ENCODE measurements at places on chromosomes 1 and 21.

- DNase-seq: no peak
Measured at GRCh38 chr1:167412920-167413319, 105.4 kb downstream of the CD247 start.

- no peak for DNase-seq
Measured at GRCh38 chr1:29117381-29117780, 6.3 kb downstream of the TMEM200B start.

GRCh38 chr1:78155121-78155520 is 109.4 kb downstream of the GIPC2 start:
- DNase-seq: no peak

GRCh38 chr1:7333620-7334019 is 437.5 kb upstream of the VAMP3 start:
- DNase-seq: no peak

- no peak for DNase-seq
Measured at GRCh38 chr1:55987491-55988249, 591.7 kb downstream of the PLPP3 start.

GRCh38 chr1:201740670-201741111 is 88.3 kb upstream of the IPO9 start:
- DNase-seq: no peak

DNA sequence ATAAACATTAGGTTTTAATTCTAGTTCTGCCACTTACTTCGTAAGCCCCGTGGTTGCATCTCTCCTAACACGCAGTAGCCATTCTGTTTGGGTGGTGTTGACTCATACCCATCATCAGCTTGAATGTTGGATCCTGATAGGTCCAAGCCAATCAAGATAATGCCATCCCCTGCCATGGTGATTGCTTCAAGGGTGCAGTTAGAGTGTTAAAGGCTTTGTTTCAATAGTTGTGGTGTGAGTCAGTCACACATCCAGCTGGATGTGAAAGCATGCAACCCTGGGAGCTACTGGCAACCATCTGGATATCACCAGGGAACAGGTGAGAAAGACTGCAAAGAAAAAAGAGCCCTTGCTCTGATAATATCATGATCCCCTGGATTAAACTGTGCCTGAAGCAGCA is 69.1 kb downstream of the OMA1 start:
- no peak for DNase-seq

GRCh38 chr1:223837687-223838086 is 8.1 kb downstream of the TP53BP2 start:
- DNase-seq: no peak

DNA sequence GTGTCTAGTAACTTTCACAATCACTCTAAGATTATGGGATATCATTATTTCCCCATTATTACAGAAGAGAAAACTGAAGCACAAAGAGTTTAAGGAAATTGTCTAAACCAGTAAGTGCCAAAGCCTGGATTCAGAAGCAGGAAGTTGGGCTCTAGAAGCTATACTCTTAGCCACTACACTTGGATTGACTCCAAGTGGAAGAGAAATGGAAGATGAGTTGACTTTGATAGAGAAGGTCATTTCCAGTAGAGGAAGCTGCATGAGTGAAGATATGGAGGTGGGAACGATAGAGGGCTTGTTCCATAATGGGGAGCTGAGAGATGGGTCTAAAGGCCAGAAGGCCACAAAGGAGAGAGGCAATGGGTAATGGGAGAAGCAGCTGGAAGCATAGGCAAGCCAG is 11.7 kb upstream of the TDRD10 start:
- no peak for DNase-seq

- no peak for DNase-seq
Measured at GRCh38 chr1:44945967-44946366, 40.4 kb downstream of the EIF2B3 start.

- no peak for DNase-seq
Measured at GRCh38 chr1:42163114-42163513, 1.4 kb downstream of the GUCA2A start.

DNA sequence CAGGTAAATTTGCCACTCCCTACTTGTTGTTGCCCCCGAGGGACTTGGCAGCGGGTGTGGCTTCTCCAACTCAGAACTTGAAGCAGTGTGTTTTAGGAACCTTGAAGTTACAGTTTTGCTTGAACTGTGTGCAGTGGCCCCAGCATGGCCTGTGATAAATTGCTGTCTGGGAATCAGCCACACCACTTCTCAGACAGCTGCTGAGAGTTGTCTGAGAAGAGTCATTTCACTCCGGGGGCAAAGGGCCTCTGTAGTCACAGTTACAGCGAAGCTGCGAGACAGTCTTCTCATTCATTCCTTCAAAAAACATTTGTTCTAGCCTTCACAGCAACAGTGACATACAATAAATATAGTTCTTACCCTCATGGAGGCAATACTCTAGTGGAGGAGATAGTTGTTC is 70.3 kb downstream of the PROX1 start:
- DNase-seq: no peak

- no peak for DNase-seq
Measured at GRCh38 chr1:21553116-21553926, 44.1 kb downstream of the ALPL start.

DNA sequence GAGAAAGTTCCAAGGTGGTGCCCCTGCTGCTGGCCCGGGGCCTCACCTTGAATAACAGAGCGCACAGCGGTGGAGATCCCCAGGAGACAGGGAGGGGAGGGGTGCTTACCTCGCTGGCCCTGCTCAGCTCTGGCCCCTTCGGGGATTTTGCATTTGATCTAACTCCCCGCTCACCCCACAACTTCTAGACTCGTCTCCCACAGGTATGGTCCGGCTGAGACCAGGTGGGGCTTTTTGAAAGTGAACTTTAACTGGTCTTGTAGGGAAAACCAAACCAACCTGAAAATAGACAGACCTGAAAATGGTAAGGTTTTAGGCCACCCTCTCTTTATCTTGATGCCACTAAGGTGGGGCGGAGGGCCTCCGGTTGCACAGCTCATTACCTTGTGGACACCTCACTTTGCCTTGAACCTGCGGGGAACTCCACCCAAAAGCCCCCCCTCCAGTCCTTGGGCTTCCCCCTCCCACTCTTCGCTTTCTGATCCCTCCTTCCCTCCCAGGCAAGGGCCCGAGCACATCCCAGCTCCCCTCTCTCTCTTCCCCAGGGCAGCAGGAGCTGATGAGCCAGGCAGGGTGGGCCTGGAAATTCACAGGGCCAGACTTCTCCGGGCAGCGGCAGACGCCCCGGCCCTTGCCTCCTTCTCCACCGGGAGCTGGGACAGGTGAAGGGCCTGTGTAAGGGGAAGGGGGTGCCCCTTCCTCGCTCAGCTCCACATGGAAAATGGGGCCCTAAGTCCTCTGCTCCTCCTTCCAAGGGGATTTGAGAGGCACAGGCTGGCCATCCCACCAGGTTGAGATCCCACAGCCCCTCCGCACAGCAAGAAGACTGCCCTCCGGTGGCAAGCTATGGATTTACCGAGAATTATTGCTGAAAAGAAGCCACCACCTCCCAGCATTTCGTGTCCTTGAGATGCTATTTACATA is 16.1 kb downstream of the TNFRSF8 start:
- DNase-seq: peak; percentile 78

GRCh38 chr21:31254131-31254530 is 89.9 kb downstream of the TIAM1 start:
- DNase-seq: no peak

GRCh38 chr1:3516911-3517675 is 62.6 kb downstream of the ARHGEF16 start:
- DNase-seq: no peak

DNA sequence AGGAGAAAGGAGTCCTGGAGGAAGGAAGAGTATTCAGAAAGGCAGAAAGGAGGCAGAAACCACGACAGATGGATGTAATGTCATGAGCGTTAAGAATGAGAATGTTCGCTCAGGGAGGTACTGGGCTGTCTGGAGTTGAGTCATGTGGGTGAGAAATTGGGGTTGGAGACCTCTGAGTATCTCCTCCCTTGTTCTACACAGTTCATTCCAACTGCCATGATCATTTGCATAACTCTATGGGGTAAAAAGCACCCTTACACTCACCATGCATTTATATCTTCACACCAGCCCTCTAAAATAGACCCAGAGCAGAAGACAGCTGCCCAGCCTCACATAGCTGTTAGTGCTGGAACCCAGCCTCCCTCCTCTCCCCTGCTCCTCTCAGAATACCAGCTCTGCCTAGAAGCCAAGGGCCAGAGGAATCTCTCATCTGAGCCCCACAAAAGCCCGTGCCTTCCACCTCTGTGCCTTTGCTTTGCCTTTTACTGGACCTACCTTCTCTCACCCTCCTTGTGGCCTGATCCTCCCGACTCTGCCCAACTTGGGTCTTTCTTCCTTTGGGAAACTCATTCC is 85.2 kb downstream of the BEND5 start:
- no peak for DNase-seq

DNA sequence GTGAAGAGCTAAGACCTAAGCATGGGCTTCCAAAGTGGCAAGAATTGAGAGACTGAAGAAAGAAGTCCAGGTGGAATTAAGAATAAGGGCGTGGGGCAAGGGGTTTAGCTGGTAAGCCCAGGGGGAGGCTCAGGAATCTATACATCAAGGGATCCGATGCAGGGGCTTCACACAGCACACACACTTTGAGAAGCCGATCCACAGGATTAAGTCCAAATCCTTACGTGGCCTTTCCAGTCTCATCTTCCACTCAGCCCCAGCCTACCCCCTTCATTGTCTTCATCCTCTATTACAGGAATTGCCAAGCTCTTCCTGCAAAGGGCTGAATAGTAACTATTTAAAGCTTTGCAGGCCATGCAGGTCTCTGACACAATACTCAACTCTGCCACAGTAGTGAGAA is 101.3 kb downstream of the TGFBR3 start:
- no peak for DNase-seq

DNA sequence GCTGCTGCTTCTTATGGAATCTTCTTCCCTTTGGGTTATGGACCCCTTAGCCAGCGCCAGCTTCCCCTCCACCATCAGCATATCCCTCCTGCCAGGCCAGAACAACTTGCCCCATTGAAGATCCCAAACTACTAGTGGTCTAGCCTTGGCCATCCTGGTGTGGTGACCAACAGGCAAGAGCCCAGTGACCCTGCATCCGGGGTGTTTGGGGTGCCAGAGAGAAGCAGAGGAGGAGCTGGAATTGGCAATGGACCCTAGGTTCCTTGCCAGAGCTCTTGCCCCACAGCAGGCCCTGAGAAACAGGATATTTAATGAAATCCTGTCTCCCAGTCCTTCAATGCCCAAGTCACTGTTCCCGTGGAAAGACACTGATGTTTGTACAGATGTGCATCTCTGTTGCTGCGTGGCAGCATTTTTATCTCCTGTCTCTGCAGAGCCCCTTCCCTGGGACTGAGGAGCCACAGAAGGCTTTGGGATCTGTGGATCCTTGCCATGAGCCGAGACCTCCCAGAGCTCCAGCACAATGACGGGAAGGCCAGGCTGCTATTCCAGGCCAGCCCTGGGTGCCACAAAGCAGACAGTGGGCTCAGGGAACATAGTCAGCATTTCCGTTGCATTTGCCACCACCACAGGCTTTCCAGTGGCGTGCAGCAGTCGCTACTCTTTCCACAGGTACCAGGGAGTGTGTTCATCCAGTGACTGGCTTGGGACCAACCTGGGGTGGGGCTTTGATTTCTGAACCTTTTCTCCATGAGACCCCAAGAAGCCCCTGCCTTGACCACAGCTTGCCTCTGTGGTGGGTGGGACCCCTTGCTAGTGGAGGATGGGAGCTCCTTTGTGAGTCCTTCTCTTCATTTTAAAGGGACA is 21.6 kb downstream of the NAV1 start:
- no peak for DNase-seq

- DNase-seq: no peak
Measured at GRCh38 chr1:8603220-8603616, 214.2 kb downstream of the RERE start.

GRCh38 chr1:107896936-107897335 is 68.0 kb downstream of the VAV3 start:
- no peak for DNase-seq

GRCh38 chr1:61142043-61142440 is 59.7 kb downstream of the NFIA start:
- DNase-seq: no peak

- DNase-seq: no peak
Measured at GRCh38 chr1:106233511-106233910, 823.0 kb upstream of the PRMT6 start.

- DNase-seq: no peak
Measured at GRCh38 chr1:245000872-245001188, 136.5 kb upstream of the HNRNPU start.

DNA sequence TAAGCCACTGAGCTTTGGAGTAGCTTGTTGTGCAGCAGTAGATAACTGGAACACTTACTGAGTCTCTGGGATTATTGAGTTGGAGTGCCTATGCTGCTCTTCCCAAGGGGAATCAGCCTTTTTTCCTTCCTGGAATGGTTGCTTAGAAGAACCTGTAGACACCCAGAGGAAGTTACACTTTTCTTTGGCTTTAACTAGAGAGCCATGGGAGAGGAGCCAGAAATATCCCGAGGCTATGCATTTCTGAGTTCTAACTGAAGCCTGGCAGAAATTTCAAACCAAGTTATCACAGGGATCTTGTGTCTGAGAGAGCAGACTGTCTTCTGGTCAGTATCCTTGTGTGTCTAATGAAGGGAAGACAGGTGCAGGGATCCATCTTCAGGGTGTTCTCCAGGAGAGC is 28.3 kb downstream of the LAMC1 start:
- no peak for DNase-seq

GRCh38 chr21:44711327-44712202 is at the start of gene TSPEAR:
Gene TSPEAR (minus strand): TSS chr21:44711572. CDS start chr21:44711514, 58 bp downstream.
- no peak for DNase-seq

GRCh38 chr1:179095377-179095776 is 13.5 kb downstream of the TOR3A start:
- no peak for DNase-seq

- no peak for DNase-seq
Measured at GRCh38 chr1:16458831-16459230, 18.3 kb downstream of the NECAP2 start.

- DNase-seq: no peak
Measured at GRCh38 chr1:234687011-234687410, 77.0 kb upstream of the IRF2BP2 start.

DNA sequence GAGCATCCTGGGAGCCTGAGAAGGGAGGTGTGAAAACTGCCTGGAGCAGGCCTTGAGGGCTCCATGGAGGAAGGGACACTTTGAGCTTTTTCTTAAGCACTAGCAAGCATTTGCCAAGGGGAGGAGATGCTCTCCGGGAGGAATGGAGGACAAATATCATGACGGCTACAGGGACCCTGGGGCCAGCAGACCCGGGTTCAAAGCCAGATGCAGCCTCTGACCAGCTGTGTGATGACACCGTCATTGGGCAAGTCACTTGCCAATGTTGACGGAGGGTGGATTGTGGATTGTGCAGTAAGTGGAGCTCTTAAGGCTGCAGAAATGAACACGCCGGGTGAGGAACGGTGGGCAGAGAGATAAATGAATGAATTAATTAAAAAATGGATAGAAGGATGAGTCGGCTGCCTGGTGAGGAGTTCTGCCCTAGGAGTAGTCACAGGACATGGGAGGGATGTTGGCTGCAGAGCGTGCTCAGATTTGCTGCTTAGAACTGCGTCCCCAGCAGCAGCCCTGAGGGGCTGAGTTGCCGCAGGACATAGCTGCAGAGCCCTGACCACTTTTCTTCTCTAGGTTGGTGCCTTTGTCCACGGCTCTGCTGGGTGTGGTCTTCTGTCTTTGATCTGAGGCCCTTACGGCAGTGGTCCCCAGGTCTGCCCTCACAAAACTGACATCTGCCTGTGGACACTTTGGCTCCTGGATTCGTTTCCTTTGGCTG is 507.6 kb downstream of the NPHP4 start:
- no peak for DNase-seq

GRCh38 chr1:223820515-223820858 is 25.3 kb downstream of the TP53BP2 start:
- no peak for DNase-seq

- DNase-seq: no peak
Measured at GRCh38 chr1:82390627-82391026, 589.9 kb downstream of the ADGRL2 start.
